ENCODE measurements at places on chromosomes 6 and 20.
A peak's percentile ranks its signal among the peaks of the same experiment; 100 is the strongest.

- DNase-seq, result no peak
These were observed 71.8 kb downstream of the FIG4 start for GRCh38 chr6:109762769-109763441.

GRCh38 chr6:80639181-80639629, 532.7 kb downstream of the BCKDHB start:
- DNase-seq, result no peak

GRCh38 chr20:49614338-49615050, 46.6 kb upstream of the PTGIS start:
- no peak for DNase-seq

DNA sequence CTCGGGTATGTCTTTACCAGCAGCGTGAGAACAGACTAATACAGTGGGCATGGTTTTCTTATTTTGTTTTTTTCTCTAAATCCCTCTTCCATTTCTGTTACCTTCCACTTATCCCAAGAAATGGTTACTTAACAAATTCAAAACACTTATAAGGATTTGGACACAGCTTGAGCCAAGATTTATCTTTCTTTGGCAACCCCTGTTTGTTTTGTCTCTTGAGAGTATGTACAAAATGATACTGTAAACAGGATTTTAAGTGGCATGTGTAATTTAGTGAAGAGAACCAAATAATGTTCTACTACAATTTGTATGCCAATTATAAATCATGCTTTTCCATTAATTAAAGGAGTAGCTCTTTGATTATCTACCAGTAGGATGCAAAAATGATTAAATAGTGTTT, 51.4 kb downstream of the PPP1R14C start:
- DNase-seq, result no peak

- DNase-seq, result peak; percentile 49
These were observed 77.3 kb downstream of the SLC22A23 start for GRCh38 chr6:3379482-3380060.

- DNase-seq, result peak; percentile 25
These were observed 47.2 kb downstream of the FOXF2 start for GRCh38 chr6:1436334-1437306.

GRCh38 chr6:100160930-100161329, 166.9 kb upstream of the MCHR2 start:
- no peak for DNase-seq

DNA sequence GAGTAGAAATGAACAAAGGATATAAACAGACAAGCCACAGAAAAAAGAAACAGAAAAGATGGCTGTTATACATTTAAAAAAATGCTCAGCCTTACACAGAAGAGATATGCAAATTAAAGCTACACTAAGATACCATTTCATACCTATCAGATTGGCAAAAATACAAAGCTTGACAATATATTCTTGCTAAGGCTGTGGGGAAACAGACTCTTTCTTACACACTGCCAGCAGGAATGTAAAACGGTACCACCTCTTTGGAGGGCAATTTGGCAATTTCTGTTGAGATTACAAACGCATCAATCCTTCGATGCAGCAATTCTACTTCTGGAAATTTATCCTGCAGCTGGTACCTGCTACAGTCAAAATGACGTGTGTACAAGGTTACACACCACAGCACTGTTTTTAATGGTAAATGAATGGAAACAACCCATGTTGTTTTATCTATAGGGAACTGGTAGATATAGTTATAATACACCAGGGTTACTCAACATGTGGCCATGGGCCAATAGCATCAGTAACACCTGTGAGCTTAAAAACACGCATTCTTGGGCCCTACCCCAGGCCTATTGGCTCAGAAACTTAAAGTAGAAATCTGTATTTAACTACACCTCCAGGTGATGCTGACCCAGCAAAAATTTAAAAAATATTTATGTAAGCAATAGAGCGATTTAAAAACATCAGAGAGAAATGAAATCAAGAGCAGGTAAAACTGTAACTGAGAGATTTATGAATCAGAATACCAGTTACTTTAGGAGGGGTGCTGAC, 53.3 kb downstream of the TRAM2 start:
- no peak for DNase-seq

GRCh38 chr20:44131704-44132103, 55.3 kb downstream of the JPH2 start:
- DNase-seq, result no peak

- peak; percentile 20 for DNase-seq
These were observed 54.8 kb upstream of the AKIRIN2 start for GRCh38 chr6:87756858-87757257.

DNA sequence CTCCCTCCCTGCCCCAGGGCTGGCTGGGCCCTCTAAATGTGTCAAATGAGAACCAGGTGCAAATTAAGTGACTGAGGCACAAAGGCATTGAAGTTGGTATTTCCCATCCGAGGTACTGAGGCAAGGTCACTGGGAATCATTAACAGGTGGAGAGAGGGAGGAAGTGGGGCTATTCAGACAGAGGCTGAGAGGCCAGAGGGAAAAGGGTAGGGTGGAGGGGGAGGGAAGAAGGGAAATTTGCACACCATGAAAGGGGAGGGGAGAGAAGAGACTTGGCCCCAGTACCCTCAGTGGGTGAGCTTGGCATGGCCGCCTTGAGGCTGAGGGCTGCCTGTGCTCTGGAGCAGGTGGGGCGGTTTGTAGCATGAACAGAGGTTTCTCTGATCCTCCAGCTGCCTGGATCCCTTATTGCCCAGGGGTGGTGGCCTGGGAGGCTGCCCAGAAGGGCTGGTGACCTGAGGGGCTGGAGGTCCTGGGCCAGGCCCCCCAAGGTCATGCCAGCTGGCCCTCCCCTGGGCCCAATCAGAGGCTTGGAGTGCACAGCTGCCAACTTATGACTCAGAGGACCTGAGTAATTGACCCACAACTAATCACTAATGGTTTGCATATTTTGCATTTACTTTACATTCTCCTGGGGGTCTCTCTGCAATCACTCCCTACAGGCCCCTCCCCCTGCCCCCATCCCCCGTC, 40.3 kb upstream of the ZFAND3 start:
- DNase-seq, result no peak

- no peak for DNase-seq
These were observed 52.7 kb downstream of the UNC5CL start for GRCh38 chr6:40986364-40986763.

DNA sequence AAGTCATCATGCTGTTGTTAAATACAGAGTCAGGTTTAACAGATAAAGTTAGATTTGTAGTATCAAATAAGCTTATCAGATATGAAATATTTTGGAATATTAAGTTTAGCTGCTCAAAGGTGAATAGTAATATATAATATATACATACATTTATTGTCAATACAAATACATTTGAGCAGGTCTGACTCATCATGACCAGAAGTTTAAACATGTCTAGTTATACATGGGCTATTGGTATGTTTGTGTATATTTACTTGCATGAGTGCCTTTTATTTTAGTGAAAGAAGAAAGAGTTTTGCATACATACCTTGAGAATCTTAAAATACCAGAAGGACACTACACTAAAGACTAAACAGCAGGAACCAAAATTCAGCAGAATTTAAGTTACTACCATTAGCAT, 76.8 kb downstream of the BMP5 start:
- DNase-seq, result no peak

DNA sequence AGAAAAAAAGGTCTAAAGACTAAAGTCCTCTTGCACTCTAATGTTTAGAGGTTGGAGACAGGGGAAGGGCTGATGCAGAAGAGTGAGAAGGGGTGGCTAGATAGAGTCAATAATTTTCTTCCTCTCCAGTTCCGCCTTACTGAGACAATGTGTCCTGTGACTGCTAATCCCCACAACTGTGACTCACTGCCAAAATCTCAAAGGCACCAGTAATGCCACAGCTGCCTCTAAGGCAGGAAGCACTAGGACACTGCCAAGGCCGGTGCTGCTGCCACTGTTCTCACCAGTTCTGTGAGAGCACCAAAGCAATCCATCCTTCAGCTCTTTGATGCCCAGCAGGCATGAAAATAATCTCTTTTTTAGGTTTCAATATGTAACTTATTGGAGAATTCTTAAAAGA, 701.9 kb upstream of the MAP3K7 start:
- no peak for DNase-seq

DNA sequence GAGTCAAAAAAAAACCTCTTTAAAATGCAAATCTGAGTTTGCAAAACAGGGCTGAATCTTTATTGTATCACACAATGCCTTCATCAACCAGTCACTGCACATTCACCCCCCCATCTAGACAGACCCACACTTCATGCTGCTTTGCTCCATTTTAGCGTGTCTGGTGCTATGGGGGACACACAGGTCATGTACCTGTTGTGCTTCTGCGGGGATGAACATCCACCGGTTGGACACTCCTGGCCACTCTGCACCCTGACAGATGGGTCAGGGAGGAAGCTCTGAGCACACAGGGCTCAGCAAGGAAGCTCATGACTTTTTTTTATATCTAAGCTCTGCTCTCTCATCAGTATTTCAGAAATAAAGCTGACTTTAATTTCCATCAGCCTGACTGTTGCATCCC, 136.3 kb downstream of the PRND start:
- DNase-seq, result no peak

DNA sequence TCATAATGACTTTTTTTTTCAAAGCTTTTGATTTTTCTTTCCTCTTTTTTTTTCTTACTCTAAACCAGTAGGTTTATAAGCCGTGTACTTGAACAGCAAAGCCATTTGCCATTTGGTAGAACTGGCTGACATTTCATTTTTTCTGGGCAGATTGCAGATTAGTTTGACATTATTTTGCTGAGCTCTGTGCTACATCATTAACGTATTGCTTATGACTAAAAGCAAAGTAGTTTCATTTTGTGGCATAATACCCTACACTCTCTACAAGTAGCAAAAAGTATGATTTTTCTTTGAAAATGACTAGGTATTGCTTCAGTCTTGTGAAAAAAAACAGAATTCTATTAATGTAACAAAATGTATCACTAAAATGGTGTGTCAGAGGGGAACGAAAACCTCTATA, 141.3 kb downstream of the GRIK2 start:
- DNase-seq, result no peak

GRCh38 chr6:29516108-29516507, 28.4 kb upstream of the MAS1L start:
- peak; percentile 36 for DNase-seq

DNA sequence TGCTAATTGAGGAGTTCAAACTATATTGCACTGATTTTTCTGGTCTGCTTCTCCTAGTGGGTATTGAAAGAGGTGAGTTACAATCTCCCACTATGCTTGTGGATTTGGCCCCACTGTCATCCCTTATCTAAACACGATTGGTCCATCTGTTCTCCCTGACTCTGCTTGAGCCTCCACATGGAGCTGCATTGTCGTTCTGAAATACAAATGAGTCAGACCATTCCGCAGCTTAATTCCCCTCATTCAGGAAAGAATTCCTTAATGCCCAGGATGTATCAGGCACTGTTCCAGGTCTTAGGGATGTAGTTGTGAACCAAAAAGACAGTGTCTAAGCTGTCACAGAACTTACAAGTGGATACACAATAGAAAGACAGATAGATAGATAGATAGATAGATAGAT, 461.9 kb downstream of the QKI start:
- no peak for DNase-seq

GRCh38 chr6:73134588-73134987, 90.7 kb downstream of the KHDC1L start:
- no peak for DNase-seq

Data from skeletal muscle cell (primary cell).